ENCODE measurements at places on chromosomes 4 and X. TPM values are rescaled to one million over a fixed set of nuclear protein-coding genes. Genes with fewer than 3 reads are reported as not detected.

TCEAL3 gene
- total RNA-seq, result 58.9 TPM

DNA sequence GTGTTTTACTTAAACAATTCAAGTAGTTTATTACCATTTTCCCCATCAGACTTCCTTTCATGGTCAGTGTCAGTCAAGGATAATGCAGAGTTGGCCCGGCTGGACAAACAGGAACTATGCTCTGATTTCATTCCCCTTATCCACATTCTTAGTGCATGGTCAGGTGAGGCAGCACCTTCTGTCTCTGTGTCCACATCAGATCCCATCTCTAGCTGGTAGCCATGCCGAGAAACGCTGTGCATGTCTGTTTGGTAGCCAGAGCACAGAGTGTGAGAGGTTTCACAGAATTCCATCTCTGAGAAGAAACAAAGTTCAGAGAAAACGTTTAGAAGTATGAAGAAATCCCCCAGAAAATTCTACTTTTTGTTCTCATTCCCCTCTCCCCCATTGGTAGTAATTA lies 423.7 kb upstream of the TEX13C start:
- no peaks in the 10 kb centered on the region for H3K4me1 ChIP-seq
- no peaks in the 10 kb centered on the region for H3K36me3 ChIP-seq
- no peak overlapping the region for H3K4me3 ChIP-seq
- H3K27ac ChIP-seq, result no peak overlapping the region
- H3K27me3 ChIP-seq, result no peaks in the 10 kb centered on the region

- no peaks in the 10 kb centered on the region for H3K36me3 ChIP-seq
- no peaks in the 10 kb centered on the region for H3K4me1 ChIP-seq
- H3K27ac ChIP-seq, result no peak overlapping the region
- DNase-seq, result no peak
- H3K4me3 ChIP-seq, result no peak overlapping the region
- no peaks in the 10 kb centered on the region for H3K27me3 ChIP-seq
Observed at GRCh38 chr4:179441596-179441995, 1999.4 kb upstream of the AGA start.

UGT8 gene
- not detected for total RNA-seq

NKX6-1 gene
- total RNA-seq, result not detected

- no peak overlapping the region for H3K27ac ChIP-seq
- H3K4me1 ChIP-seq, result peaks cover 12% of the 10 kb centered on the region
- no peak for DNase-seq
- no peaks in the 10 kb centered on the region for H3K27me3 ChIP-seq
Observed at GRCh38 chr4:165635381-165635780, 237.7 kb upstream of the TLL1 start.

GRCh38 chr4:91958596-91958995 lies 345.2 kb upstream of the GRID2 start:
- H3K4me1 ChIP-seq, result no peaks in the 10 kb centered on the region
- H3K27ac ChIP-seq, result no peak overlapping the region
- no peak for DNase-seq
- H3K4me3 ChIP-seq, result no peak overlapping the region
- no peaks in the 10 kb centered on the region for H3K27me3 ChIP-seq
- H3K36me3 ChIP-seq, result no peaks in the 10 kb centered on the region

DNA sequence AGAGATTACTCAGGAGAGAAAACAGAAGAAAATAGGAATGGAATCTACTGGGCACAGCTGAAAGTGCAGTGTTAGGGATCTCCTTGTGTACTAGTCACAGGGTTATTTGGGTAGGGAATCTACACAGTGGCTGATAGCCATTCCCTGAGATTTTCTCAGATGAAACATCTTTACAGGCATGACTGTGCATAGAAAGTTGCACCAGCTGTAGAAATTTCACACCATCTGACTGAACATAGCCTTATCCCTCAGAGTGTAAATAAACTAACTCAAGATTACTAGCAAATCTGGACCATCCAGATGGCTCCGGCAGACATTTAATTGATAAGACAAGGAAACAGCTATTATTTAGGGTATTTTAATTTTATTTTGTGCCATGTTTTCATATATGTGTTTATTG lies 2053.5 kb upstream of the TENM3 start:
- no peaks in the 10 kb centered on the region for H3K36me3 ChIP-seq
- DNase-seq, result no peak
- H3K27me3 ChIP-seq, result no peaks in the 10 kb centered on the region

- H3K27me3 ChIP-seq, result no peaks in the 10 kb centered on the region
- peak; percentile 43 for DNase-seq
- no peaks in the 10 kb centered on the region for H3K4me1 ChIP-seq
- no peak overlapping the region for H3K27ac ChIP-seq
- peaks cover 8% of the 10 kb centered on the region for H3K36me3 ChIP-seq
- no peak overlapping the region for H3K4me3 ChIP-seq
Observed at GRCh38 chr4:1374706-1375045, 27.7 kb downstream of the UVSSA start.

MAP3K15 gene
- 0.14 TPM for total RNA-seq

DNA sequence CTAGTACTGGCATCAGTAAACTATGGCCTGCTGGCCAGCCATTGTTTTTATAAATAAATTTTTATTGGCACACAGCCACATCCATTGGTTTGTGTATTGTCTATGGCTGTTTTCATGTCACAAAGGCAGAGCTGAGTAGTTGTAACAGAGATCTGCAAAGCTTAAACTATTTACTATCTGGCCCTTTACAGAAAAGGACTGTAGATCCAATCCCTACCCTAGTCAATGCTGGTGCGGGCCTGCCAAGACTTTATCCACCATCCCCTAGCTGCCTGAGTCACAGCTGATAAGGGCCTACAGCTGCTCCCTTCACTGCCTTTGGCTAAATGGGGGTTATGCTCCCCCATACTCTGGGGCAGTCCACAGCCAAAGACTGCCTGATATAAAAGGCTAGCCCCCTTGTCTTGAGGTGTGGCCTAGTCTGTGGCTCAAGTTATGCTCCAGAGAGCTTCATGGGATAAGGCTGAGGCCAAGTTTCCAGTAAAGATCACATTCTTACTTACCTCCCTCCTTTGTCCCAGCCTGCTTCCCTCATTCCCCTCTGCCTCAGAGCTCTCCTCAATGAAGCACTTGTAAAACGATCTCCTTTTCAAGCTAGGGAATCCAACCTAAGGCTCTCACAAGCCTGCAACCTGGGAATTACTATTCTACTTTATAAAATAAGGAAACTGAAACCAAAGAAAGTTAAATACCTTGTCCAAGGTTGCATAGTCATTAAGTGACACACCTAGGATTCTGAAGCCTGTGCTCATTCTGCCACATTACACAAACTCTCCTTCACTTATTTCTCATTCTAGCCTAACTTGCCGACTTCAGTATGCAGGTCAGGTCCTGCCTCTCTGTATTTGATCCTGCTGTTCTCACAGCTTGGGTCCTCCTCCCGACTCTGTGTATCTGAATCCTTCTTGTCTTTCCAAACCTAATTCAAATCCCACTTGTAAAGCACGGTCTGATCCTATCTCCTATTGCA lies 20.7 kb downstream of the ACE2 start:
- no peaks in the 10 kb centered on the region for H3K27me3 ChIP-seq
- no peak overlapping the region for H3K27ac ChIP-seq
- no peak for DNase-seq
- H3K36me3 ChIP-seq, result no peaks in the 10 kb centered on the region
- no peak overlapping the region for H3K4me3 ChIP-seq

DNA sequence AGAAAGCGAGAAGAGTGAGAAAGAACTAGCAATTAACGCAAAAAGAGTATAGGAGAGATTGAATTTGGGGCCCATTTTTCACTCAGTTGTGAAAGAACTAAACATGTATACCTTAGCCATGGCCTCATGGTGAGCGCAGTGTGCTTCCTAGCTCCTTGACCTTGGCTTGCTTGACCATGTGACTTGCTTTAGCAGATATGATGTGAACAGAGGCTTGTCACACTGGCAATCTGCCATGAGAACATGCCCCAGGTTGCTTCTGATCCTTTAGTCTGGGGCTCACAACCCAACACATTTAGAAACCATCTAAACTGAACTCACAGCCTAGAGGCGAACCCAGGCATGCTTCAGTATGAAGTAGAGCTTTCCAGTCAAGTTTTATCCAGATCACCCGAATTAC lies 260.1 kb upstream of the FTHL17 start:
- no peaks in the 10 kb centered on the region for H3K27me3 ChIP-seq
- DNase-seq, result no peak
- no peaks in the 10 kb centered on the region for H3K36me3 ChIP-seq
- H3K4me1 ChIP-seq, result peaks cover 1% of the 10 kb centered on the region
- no peak overlapping the region for H3K27ac ChIP-seq

VCX3A gene
- total RNA-seq, result not detected

- no peak overlapping the region for H3K27ac ChIP-seq
- no peak overlapping the region for H3K4me3 ChIP-seq
- no peaks in the 10 kb centered on the region for H3K36me3 ChIP-seq
- H3K4me1 ChIP-seq, result no peaks in the 10 kb centered on the region
- DNase-seq, result no peak
Observed at GRCh38 chr4:90118527-90119195, 8.5 kb upstream of the CCSER1 start.
